CD4-positive, alpha-beta T cell treated with Interleukin-2 at 100 ng/mL for 4 hours (primary cell): ENCODE measurements at places on chromosomes 1 and 21.

DNA sequence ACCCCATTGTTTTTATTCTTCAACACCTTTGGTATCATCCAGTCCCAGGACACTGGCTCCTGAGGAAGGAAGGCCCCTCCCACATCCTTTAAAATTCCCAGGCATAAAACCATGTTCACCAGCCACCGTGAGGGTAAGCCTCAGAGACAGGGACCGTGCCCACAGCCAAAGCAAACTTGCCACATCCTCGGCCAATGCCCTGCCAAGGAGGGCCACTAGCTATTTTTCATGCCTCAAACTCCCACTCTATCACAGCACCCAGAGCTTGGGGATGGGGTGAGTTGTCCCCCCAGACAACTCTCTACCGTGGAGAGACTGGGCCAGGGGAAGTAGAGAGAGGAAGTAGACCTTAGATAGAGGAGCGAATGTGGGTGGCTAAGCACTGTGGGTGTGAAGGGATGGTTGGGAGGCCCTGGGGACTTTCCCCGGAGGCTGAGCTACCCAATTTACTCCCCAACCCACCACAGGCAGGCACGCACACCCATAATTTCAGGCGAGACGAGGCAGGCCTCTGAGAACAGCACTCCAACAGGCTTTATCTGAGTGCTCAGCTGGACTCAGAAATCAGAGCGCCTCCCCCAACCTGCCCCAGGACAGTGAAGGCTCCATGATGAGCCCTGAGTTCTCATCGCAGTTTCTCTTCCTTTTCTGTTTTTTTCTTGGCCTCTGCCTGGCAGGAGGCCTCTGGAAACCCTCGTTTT is 15.9 kb upstream of the BTG2 start:
- peak; percentile 94 for DNase-seq

GRCh38 chr1:45892068-45892785 is 88.8 kb downstream of the MAST2 start:
- DNase-seq, result no peak

- DNase-seq, result peak; percentile 34
Measured at GRCh38 chr1:15046487-15047165, 106.9 kb upstream of the TMEM51 start.

DNA sequence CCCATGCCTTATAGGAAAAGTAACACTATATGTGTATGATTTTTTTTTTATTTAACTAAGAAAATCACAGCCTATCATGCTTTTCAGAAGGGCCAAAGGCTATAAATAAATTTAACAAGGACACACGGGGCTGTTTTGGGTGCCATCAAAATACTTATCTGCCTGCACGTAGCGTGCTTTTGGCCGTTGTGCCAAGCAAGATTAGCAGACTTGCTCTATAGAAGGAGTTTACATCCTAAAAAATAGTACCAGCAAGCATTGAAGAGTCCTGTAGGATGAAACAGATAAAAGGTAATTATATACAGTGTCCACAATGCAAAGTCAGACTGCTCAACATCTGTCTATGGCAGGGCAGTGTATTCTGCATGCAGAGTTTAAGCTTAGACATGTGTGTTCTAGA is 3.7 kb downstream of the OLIG1 start:
- no peak for DNase-seq

DNA sequence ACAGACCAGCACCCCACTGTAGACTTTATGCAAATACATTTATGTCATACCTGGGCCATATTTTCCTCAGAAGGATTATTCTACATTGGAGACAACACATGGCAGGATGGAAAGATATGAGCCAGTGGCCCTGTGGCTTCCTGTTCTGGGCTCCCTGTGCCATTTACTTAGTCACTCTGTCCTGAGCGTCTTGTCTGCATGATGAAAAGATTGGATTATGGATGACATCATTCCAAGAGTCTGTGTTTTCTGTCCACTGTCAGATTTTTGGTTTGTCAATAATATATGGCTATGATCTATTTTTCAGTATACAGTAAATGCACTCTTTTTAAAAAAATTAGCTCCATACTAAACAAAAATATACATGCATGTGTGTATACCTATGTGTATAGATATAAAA is 30.8 kb downstream of the IGSF5 start:
- DNase-seq, result no peak

DNA sequence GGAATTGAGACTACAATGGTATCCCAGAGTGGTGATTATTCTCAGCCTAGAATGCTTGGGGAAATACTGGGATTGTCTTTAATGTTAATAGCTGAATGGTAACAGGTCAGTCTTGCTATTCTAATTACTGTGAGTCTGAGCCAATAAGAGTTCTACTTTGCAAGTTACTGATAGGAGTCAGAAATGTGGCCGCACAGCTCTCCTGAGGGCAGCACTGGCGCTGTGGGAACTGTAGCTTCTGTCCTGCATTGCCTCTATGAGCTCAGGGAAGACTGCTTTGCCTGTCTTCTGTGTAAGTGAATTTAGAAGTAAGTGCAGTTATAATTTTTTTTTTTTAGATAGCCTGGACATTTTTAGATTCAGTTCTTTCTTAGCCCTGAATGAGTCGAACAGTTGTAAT is 10.0 kb upstream of the VAMP3 start:
- no peak for DNase-seq

DNA sequence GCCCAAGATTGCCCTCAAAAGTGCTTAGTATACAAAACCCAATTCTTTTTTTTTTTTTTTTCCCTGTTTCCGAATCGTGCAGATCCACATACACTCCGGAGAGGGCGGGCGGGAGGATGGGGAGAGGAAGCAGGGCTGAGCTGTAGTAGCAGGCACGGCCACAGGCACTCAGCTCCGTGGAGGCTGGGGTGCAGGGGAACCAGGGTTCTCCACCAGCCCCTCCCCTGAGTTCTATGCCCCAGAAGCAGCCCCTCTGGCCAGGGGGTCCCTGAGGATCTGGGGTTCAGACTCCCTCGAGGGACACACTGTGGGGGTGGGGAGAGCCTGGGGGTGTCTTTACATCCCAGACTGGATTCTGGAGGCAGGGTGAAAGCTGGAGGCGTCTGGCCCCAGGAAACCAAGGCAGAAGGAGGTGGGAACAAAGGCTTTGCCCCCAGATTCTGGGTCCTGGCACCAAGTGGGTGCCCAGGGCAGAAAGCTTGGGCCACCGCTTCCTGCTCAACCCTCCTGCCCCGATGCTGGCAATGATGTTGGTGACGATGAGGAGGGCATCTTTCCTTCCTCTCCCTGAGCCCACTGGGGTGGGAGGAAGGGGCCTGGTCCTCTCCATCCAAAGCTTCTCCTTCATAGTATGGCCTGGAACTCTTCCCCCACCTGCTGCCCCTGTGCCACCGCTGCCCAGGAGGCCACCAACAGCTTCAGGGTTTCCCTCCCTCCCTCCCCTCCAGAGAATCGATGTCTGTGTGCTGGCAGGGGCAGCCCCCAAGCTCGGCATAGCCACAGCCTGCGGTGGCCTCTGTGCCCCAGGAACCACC is 106.4 kb upstream of the TARDBP start:
- no peak for DNase-seq

GRCh38 chr1:224783006-224783651 is 146.3 kb upstream of the DNAH14 start:
- DNase-seq, result no peak

DNA sequence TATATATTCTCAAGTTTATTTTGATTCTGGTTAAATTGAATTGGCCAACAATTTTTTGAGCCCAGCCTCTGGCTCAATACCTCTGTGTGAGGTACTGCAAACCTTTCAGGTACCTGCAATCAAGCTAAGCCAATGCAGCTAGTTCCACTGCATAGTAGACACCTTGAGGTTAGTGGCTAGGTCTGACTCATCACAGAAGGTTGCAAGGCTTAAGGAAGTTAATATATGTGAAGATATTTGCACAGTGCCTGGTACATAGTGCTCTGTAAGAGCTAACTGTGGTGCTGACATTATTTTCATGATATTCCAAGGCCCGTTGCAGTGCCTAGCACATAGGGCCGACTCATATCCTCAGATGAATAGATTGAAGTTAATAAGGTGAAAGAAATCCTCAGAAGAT is 330.5 kb upstream of the KAZN start:
- DNase-seq, result no peak

DNA sequence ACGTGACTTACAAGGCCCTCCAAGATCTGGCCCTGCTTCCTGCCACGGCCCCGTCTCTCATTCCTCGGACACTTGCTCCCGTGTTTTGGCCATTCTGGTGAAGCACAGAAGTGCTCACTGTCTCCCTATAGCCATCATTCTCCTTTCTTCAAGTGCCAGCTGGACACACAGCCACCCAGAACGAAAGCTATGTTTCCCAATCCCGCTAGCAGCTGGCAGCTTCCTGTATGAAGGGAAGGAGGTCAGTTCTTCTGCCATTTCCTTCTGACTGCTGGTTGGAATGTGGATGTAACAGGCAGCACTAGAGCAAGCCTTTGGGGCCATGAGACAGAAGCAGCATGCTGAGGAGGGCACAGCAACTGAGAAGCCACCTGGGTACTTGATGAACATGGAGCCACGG is 82.8 kb downstream of the TGFBR3 start:
- DNase-seq, result no peak

- DNase-seq, result no peak
Measured at GRCh38 chr1:208533746-208534598, 289.8 kb upstream of the PLXNA2 start.

GRCh38 chr1:53620061-53620855 is 118.7 kb downstream of the GLIS1 start:
- DNase-seq, result no peak
